ENCODE measurements at places on chromosomes 2 and 18. TPM values are rescaled to one million over a fixed set of nuclear protein-coding genes. Genes with fewer than 3 reads are reported as not detected.

DNA sequence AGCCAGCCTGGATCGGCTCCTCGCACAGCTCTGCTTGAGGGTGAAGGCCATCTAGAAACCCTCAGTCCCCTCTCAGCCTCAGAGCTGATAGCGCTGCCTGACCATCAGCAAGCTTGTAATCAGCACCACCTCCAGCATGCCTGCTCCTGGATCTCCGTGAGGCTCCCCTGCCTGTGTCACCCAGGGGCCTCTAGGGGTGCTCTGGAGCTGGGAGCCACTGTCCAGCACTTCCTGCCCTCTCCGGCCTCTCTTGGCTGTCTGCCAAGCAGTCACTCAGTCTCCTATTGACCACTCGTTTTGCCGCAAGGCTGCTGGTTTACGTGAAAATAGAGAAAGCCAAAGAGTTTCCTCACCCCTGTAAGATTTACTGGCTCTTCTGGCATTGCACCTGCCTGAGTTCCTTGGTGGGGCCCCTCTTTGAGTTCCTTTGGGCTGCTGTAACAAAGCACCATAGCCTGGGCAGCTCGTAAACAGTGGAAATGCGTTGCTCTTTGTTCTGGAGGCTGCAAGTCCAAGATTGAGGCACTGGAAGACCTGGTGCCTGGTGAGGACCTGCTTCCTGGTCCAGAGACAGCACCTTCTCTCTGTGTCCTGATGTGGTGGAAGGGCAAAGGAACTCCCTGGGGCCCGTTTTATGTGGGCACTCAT lies 17.9 kb downstream of the CAPN10 start:
- DNase-seq = peak; percentile 88

- DNase-seq = no peak
Measured at GRCh38 chr2:188379748-188380147, 88.1 kb downstream of the GULP1 start.

DNA sequence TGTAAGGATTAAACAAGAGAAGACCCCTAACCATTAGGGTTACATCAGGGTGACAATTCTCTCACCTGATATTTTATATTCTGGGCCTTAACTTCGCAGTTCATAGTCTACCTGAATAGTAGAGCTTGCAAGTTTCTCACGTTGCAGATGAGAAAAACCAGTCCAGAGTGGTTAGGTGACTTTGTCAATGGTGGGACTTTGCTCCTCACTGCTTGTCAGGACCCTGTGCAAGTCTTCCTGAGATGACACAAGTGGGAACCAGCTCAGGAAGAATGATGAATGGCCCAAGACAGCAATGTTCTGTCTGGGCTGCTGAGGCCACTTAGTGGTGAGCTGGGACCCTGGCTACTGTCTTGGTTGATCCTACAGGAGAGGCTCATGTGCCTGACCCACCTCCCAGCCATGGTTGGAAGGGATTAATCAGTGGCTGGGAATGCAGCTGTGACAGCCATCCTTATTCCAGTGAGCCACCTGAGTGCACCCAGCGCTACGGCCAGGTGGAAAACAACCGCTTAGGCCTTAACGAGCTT lies 16.9 kb downstream of the LGALSL start:
- DNase-seq = no peak

DNA sequence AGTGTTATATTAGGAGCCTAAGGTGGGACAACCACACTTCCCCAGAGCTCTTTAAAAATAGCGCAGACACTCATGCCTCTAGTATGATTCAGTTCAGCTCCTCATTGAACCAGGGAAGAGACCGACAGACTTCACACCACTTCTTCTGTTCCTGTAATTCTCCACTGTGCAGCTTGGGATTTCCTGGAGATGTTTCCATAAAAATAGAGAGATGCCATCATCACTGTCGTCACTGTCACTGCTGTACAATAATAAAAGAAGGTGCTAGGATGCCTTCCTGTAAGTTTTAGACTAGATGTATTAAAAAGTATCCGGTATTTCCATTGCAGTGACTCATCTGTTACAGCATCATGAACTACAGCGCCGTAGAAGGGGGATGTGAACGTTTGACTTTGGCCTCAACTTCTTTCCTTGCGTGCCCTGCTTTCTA lies 110.9 kb downstream of the FAM210A start:
- DNase-seq = no peak

- no peak for DNase-seq
Measured at GRCh38 chr18:66603941-66604627, at the start of gene CDH19. Gene CDH19 (minus strand): TSS chr18:66604090. CDS start chr18:66572204, 31,886 bp downstream.

DNA sequence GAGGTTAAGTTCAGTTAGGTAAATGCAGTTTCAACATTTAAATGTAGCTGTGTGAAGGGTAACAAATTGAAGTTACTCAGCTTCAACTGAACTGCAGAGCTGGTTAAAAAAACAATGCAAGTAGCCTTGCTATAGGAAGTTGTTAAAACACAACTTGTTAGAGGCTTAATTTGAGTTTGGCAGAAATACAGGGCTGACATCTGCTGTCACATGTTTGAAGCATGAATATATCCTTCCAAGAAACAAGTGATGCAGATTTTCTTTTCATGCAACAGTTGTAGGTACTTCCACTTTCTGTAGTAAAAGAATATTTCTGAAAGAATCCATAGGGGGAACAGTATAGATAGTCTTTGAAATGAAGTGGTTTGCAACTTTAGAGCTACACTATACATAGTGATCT lies 208.7 kb upstream of the RASGRP3 start:
- DNase-seq = no peak

- no peak for DNase-seq
Measured at GRCh38 chr2:196142825-196143224, 28.6 kb downstream of the STK17B start.

- peak; percentile 89 for DNase-seq
Measured at GRCh38 chr2:14634489-14635390, 2.2 kb downstream of the LRATD1 start.

- DNase-seq = no peak
Measured at GRCh38 chr18:74665346-74665745, 67.7 kb downstream of the ZNF407 start.

DNA sequence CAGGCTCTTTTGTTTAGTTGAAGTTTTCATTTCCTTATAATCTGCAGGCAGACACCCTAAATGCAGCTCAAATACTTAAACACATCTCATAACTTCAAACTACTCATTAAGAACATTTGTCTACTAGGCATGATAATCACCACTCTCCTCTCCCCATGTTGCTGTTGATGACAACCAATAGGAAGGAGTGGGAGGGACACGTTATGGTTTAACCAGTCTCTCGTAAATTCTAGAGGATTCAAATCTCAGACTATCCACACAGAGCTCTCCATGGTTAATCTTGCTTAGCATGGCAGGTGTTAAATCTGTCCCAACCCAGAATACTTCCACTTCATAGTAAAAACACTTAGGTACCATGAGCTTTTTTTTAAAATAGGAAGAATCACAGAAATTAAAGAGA lies 127.4 kb upstream of the AQP4 start:
- DNase-seq = no peak

- DNase-seq = no peak
Measured at GRCh38 chr2:84817239-84817655, 63.6 kb downstream of the TRABD2A start.

GRCh38 chr2:208064220-208064961 lies 39.1 kb upstream of the PLEKHM3 start:
- DNase-seq = no peak

DNA sequence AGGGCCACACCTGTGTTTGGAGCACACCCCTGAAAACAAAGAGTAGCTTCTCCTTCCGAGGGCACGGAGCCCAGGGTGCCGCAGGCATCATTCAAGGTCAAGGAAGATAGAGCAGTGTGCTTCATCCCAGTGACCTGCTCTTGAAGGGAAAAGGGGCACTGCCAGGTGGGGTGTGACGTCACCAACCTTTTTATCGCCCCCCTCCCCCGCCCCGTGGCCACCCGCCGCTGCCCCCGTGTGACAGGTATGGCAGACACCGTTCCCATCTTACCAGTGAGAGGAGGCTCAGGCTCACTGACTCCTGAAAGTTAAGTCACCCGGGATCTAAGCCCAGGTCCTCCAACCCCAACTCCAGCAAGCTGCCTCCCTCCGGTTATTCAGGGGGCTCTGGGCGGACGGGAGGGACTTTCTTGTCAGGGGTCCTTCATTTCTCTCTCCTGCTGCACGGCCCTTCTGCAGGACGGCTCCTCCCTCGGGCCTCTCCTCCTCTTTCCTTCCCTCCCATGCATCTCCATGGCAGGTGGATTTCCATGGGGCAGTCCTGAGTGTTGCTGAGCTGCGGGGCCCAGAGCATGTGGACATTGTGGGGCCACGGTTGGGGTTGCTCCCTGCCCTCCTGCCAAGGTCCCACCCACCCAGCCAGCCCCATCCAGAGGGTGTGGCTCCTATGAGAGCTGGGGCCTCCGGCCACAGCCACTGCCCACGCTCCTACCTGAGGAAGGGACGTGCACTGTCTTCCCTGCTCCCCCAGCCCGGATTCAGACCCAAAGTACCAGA lies 114.1 kb upstream of the HDAC4 start:
- no peak for DNase-seq

DNA sequence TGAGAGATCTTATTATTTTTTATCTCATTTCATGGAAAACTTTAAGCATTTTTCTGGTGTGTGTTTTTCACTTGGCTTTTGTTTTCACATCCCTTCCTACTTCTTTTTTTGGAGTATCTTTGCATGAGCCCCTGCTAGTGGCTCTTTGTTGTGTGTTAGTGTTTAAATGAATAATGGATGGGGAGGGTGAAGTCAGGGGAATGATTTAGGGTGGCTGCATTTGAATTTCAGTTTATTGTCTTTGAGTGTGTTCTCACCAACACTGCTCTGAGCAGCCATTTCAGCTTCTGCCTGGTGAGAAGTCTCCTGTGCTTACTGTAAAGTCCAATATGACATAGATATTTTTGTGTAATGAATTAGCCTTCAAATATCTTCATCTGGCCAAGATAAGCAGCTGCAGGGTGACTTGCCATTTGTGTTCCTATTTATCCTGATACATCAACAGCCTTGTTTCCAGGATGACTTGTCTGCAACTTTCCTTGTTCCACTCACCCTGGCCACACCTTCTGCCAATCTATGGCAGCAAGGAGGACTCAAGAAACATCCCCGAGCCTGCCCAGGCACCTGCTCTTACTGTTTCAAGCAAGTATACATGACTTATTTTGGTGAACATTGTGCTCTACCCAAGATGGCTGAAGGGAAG lies 182.6 kb downstream of the PDE11A start:
- no peak for DNase-seq

- DNase-seq = no peak
Measured at GRCh38 chr2:133541376-133541775, 26.9 kb downstream of the NCKAP5 start.

Gene ALK
- 2.9 TPM for total RNA-seq

Gene C1GALT1C1L
- total RNA-seq = 4.3 TPM

Gene EHD3
- total RNA-seq = 3.7 TPM

Gene ARHGAP25
- total RNA-seq = 2.6 TPM

Gene REG3G
- not detected for total RNA-seq

Gene TDRD15
- total RNA-seq = not detected

Gene RNF125
- total RNA-seq = 3.0 TPM

Gene CROCC2
- total RNA-seq = not detected

Gene LIMS3
- total RNA-seq = 7.2 TPM
